ENCODE measurements at places on chromosomes 7 and 10.
A peak's percentile ranks its signal among the peaks of the same experiment; 100 is the strongest.

- DNase-seq, result peak; percentile 96
Measured at GRCh38 chr7:158111049-158111751, 476.4 kb downstream of the PTPRN2 start.

DNA sequence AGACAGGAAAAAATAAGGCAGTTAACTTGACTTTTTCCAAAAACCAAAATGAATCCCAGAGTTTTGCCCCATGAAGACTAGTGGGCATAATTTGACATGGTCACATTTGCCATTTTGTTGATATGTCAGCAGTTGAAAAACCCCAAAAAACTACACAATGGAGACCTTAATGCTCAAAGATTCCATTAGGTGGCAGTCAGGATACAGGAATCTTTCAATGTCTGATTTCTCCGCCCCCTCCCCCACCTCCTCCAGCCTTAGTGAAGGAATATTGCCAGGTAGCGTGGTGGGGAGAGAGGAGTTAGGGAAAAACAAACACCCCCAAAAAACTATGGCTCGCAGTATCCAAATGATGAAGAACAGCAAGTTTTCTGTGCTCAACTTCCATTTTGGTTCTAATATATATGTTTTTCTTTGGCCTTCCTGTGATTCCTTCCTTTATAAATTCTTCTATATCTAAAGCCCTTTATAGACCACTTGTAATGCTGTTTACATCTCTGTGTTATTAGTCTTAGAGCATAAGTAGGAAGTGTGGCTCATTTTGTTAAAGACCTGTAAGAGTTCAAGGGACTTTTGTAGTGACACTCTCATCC, 6.7 kb upstream of the SMNDC1 start:
- DNase-seq, result peak; percentile 62

- DNase-seq, result no peak
Measured at GRCh38 chr7:121084748-121085336, 96.3 kb downstream of the CPED1 start.

- no peak for DNase-seq
Measured at GRCh38 chr7:7228967-7229366, 46.6 kb downstream of the C1GALT1 start.

- no peak for DNase-seq
Measured at GRCh38 chr7:44793919-44794318, 2.6 kb upstream of the PPIA start.

- DNase-seq, result peak; percentile 60
Measured at GRCh38 chr7:2680792-2681490, 7.1 kb upstream of the AMZ1 start.

DNA sequence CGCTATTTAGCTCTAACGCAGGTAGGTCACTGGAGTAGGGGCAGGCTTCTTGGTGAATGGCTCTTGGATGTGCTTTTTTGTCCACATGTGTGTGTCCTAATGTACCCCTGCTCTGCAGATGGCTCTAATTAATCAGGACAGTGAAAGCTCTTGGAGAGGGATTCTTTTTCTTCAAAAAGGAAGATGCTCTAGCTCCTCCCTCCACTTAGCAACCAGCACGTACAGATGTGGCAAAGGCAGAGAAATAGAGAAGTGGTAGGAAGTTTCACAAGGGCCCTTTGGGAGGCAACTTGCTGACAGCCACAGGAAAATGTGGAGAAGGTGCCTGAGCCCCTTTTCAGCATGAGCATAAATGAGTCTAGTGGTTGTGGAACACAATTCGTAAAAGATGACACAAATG, 221.7 kb downstream of the PLXNA4 start:
- DNase-seq, result no peak

GRCh38 chr7:39510864-39511354, 55.3 kb upstream of the YAE1 start:
- no peak for DNase-seq

DNA sequence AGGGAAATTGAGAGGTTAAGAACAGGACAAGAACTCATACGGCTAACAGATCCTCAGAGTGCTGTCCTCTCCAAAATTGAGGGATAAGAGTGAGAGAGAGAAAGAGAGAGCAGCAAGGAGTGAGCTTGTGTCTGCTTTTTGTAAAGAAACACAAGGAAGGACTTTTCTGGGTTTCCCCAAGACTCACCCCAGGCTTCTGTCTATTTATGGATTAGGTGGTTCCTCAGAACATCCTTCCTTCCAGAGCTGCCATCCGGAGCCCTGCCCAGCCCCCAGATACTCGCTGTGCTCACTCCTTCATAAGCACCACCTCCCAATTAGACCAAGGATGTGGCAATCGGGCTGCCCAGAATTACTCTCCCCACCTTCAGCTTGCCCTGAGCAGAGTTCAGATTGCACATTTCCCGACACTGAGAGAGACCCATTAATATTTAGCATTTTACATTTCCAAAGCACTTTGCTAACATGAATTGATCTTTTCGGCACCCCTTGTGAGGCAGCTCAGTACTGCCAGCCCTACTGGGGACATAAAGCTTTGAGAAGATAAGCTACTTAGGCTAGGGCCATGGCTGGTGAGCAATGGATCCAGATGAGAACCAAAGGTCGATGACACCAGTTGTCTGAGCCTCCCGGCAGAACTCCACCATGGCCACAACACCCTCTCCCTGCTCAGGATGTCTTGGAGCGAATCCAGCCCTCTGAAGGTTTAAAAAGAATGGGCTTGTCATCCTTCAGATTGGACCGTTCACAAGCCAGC, 19.2 kb upstream of the R3HCC1L start:
- no peak for DNase-seq

DNA sequence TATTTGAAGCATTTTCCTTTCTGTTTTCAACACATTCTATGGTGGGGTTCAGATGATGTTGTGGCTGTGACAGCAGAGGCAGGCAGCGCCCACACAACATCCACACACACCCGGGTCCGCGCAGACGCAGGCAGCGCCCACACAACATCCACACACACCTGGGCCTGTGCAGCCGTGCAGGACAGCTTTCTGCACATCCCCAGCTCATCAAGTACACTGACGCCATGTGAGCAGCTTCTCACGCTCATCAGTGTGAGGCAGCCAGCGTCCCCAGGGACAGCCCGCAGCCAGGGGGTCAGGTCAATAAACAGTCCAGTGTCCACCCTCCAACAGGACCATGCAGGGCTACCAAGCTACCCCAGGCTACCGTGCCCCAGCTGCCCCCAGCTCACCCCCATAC, 272.8 kb upstream of the TCERG1L start:
- no peak for DNase-seq

- no peak for DNase-seq
Measured at GRCh38 chr10:76874176-76874575, 763.4 kb downstream of the KCNMA1 start.

DNA sequence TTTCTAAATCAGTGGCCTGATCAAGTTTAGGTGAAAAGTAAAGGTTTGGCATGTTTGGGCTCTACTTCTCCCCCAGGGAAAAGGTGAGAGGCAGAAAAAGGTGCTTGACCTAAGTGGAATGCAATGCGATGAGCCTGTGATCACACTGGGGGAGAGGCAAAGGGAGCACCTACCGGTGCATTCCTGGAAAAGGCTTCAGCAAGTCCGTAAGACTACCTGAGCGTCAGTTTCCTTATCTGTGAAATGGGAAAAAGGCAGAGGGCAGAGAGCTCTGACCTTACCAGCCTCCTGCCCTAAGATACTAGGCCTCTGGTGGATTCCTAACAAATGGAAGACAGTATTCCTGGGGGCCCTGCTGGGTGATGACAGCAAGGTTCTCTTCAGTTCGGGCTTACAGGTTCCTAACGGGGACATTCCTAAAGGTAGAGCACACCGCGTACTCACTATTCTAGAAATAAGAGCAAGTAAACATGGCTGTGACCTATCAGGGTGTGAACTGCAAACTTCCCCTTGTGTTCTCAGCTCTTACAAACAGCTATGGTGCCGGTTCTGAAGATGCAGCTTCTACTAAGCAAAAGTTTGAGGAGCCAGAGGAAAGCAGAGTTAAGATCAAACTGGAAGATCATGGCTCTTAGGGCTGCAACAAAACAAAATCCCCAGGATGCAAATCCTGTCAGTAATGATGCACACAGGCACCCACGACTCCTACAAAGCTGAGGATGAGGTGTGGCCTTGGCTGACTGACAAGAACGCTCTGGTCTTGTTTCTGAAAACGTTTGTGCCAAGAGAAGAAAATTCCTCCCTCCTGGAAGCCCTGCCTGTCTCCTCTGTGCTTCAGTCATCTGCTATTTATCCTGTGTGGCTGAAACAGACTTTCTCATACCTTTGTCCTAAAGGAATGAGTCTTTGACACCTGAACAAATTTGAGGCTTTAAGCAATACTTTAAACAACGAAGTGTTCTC, 13.3 kb upstream of the ACSL5 start:
- no peak for DNase-seq

GRCh38 chr7:50197549-50197948, 104.5 kb upstream of the ZPBP start:
- peak; percentile 80 for DNase-seq

DNA sequence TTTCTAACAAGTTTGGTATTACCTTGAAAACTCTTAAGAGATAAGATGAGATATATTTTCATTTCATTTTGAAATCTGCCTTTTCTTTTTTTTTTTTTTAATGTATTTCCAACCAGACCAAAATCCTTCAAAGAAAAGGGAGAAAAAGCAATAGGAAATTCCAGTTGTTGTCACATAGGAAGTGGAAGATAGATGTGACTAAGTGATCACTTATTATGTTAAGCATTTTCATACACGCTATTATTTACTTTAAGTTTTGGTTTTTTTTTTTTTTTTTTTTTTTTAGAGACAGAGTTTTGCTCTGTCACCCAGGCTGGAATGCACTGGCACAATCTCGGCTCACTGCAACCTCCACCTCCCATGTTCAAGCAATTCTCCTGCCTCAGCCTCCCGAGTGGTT, 197.2 kb upstream of the FRMD4A start:
- no peak for DNase-seq

DNA sequence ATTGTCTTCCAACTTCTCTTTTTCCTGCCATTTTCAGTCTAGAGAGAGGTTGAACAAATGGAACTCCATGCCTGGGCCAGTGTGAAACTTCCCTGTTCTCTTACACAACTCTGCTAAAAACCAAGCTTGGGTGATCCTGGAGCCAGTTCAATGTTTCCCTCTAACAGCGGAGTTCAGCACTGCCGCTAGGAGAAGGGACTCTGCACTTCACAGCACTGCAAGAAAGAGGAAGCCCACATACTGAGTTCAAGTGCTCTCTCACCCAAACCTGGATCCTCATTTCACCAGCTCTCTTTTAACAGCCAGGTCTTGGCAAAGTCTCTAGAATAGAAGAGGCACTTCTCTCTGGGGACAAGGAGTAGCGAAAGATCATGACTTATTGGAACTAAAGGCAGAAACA, 18.8 kb downstream of the FOXI2 start:
- DNase-seq, result no peak

GRCh38 chr7:152551304-152552036, 115.7 kb upstream of the KMT2C start:
- DNase-seq, result no peak

DNA sequence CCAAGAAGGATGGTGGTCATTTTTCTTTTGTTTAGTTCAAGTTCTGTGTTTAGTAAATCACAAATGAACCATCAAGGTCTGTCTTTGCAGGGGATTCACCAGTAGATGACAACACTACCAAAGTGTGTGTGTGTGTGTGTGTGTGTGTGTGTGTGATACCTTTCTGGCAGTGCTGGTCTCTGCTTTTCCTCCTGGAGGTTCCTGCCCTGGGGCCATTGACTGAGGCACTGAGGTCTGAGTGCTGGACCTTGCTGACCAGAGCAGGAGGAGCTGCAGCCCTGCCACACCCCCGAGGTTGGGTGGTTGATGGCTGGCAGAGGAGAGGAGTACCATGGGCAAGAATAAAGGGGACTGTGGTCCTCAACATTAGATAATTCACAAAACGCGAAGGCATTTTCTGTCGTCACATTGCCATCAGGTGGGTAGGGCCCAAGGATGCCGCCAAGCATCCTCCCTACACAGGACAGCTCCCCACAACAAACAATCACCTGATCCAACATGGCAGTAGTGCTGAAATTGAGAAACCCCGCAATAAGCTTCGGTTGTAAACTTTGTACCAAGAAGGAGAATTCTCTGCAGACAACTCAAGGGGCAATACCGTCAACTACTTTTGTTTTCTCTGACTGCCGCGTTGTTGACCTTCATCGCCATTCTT, 49.5 kb upstream of the PRSS58 start:
- no peak for DNase-seq

- no peak for DNase-seq
Measured at GRCh38 chr7:54904130-54904529, 114.7 kb upstream of the EGFR start.

DNA sequence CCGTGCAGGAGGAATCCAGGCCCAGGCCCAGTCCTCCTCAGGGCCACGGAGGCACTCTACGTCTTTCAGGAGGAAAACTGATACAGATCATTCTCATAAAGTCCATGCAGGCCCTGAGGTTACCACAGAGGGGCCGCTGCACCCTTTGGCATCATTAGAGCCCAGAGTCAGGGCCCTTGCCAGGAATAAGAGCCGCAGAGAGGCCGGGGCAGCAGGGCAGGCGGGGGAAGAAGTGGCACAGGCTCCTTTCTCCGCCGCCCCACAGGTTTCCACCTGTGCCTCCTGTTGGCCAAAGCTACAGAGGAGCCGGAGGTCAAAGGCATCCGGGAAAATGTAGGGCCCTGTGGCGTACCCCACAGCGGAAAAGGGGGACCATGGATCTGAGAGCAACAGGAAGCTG, 366.6 kb upstream of the SHH start:
- no peak for DNase-seq
